ENCODE measurements at places on chromosomes 12 and 14.

DNA sequence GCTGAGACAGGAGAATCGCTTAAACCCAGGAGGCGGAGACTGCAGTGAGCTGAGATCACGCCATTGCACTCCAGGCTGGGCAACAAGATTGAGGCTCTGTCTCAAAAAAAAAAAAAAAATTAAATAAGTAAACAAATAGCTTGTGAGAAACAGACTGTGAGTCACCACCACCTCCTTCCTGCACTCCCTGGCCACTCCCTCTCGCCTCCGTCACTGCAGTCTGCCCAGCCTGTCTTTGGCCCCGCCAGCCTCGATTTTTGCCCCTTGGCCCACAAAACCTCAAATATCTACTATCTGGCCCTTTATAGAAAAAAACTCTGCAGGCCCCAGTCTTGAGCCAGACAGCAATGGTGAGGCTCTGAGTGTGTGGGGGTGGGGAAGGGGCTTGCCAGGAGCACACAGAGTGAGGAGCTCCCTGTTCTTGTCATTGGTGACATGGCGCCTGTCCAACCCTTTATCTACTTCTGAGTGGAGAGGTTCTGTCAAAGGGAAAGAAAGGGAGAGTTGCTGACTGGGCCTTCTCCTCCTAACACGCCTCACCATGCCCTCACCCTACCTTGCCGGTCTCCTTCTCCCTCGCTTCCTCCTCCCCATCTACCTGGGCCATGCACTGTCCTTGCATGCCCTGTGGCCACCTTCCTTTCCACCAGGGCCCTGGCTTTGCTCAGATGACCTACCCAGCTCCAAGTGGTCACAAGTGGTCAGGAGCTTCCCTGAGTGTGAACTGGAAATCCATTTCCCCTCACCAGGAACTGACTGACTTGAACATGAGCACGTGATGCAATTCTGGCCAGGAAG is 22.1 kb downstream of the LGMN start:
- H3K27me3 ChIP-seq = peaks cover 9% of the 10 kb centered on the region
- H3K4me3 ChIP-seq = no peak overlapping the region
- H3K4me1 ChIP-seq = peaks cover 17% of the 10 kb centered on the region
- H3K27ac ChIP-seq = no peak overlapping the region

DNA sequence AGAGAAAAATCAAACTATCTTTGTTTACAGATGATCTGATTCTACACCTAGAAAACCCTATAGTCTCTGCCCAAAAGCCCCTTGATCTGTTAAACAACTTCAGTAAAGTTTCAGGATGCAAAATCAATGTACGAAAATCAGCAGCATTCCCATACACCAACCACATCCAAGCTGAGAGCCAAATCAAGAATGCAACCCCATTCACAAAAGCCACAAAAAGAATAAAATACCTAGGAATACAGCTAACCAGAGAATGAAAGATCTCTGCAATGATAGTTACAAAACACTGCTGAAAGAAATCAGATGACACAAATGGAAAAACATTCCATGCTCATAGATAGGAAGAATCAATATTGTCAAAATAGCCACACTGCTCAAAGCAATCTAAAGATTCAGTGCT is 265.7 kb downstream of the AEBP2 start:
- H3K4me1 ChIP-seq = peaks cover 2% of the 10 kb centered on the region
- no peak overlapping the region for H3K27ac ChIP-seq
- peaks cover 2% of the 10 kb centered on the region for H3K27me3 ChIP-seq
- no peak for DNase-seq
- H3K4me3 ChIP-seq = no peak overlapping the region

GRCh38 chr12:72024613-72025012 is 86.0 kb downstream of the TPH2 start:
- no peaks in the 10 kb centered on the region for H3K4me1 ChIP-seq
- no peaks in the 10 kb centered on the region for H3K36me3 ChIP-seq
- peaks cover 10% of the 10 kb centered on the region for H3K27me3 ChIP-seq
- H3K4me3 ChIP-seq = no peak overlapping the region
- no peak overlapping the region for H3K27ac ChIP-seq

- H3K4me1 ChIP-seq = no peaks in the 10 kb centered on the region
- no peak overlapping the region for H3K27ac ChIP-seq
Observed at GRCh38 chr14:87748558-87748957, 244.4 kb downstream of the GALC start.

- no peaks in the 10 kb centered on the region for H3K4me1 ChIP-seq
- no peak overlapping the region for H3K27ac ChIP-seq
- no peaks in the 10 kb centered on the region for H3K36me3 ChIP-seq
Observed at GRCh38 chr12:78683031-78683430, 181.5 kb upstream of the SYT1 start.

GRCh38 chr14:50957296-50957695 is 13.0 kb upstream of the PYGL start:
- no peaks in the 10 kb centered on the region for H3K4me1 ChIP-seq
- H3K27me3 ChIP-seq = peaks cover 4% of the 10 kb centered on the region
- no peak overlapping the region for H3K27ac ChIP-seq
- no peak overlapping the region for H3K4me3 ChIP-seq

- no peak overlapping the region for H3K27ac ChIP-seq
- no peak for DNase-seq
- no peaks in the 10 kb centered on the region for H3K4me1 ChIP-seq
- H3K4me3 ChIP-seq = no peak overlapping the region
- peaks cover 41% of the 10 kb centered on the region for H3K36me3 ChIP-seq
- H3K27me3 ChIP-seq = no peaks in the 10 kb centered on the region
Observed at GRCh38 chr12:106791531-106791930, 17.0 kb downstream of the RIC8B start.

GRCh38 chr12:118237052-118237665 is 101.2 kb downstream of the PEBP1 start:
- DNase-seq = no peak
- H3K4me1 ChIP-seq = peaks cover 18% of the 10 kb centered on the region
- peak overlapping the region; percentile 35 for H3K27ac ChIP-seq
- peaks cover 53% of the 10 kb centered on the region for H3K36me3 ChIP-seq
- H3K27me3 ChIP-seq = no peaks in the 10 kb centered on the region

DNA sequence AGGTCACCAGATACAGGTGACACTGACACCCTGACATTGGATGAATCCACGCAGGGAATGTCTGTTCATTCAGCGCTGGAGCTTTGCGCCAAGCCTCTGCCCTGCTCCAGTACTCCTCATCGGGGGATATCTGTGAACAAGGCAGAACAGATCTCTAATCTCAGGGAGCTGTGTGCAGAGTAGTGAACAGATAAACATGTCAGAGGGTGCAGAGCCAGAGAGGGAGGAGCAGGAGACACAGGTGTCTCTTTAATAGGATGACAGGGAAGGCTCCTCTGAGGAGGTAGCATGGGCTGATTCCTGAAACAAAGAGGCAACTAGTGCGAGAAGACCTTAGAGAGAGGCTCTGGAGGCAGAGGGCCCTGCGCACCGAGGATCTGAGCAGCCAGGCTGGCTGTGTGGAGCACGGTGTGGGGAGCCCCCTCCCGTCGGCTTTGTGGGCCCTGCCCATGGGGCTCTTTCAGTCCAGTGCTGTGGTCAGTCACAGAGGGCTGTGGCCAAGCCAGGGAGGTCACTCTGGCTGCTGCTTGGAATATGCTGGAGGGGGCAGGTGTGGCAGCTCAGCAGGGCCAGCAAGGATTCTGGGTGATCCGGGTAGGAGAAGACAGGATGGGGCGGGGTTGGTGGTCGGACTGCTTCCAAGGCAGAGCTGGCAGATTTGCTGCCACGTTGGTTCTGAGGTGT is 55.6 kb downstream of the TECPR2 start:
- H3K27ac ChIP-seq = no peak overlapping the region
- H3K36me3 ChIP-seq = no peaks in the 10 kb centered on the region

- no peaks in the 10 kb centered on the region for H3K4me1 ChIP-seq
- no peak for DNase-seq
- H3K4me3 ChIP-seq = no peak overlapping the region
- H3K27me3 ChIP-seq = no peaks in the 10 kb centered on the region
- no peak overlapping the region for H3K27ac ChIP-seq
- no peaks in the 10 kb centered on the region for H3K36me3 ChIP-seq
Observed at GRCh38 chr14:53621433-53621832, 335.2 kb downstream of the BMP4 start.

- no peaks in the 10 kb centered on the region for H3K4me1 ChIP-seq
- no peak overlapping the region for H3K4me3 ChIP-seq
- DNase-seq = no peak
- no peak overlapping the region for H3K27ac ChIP-seq
Observed at GRCh38 chr14:83419420-83419819, 1885.8 kb upstream of the SEL1L start.

DNA sequence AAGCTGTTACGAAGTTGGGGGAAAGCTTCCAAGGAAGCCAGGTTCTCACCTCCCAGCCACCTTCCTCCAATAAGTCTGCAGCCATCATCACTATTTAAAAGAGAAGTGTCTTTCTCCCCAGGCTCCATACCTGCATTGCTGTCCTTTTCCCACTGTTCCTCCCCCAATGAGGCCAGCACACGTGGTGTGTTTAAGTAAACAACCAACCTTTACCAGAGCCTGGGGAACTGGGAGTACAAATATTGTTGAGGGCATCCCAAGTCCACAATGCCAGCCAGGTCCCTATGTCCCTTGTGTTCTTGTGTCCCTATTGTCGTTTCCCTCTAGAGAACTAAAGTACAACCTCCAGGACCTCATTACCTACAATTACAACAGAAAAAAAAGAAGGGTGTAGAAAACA is 49.2 kb upstream of the PNMA1 start:
- peaks cover 56% of the 10 kb centered on the region for H3K4me1 ChIP-seq
- peaks cover 15% of the 10 kb centered on the region for H3K36me3 ChIP-seq
- peak overlapping the region; percentile 75 for H3K27ac ChIP-seq
- H3K4me3 ChIP-seq = no peak overlapping the region
- DNase-seq = no peak

DNA sequence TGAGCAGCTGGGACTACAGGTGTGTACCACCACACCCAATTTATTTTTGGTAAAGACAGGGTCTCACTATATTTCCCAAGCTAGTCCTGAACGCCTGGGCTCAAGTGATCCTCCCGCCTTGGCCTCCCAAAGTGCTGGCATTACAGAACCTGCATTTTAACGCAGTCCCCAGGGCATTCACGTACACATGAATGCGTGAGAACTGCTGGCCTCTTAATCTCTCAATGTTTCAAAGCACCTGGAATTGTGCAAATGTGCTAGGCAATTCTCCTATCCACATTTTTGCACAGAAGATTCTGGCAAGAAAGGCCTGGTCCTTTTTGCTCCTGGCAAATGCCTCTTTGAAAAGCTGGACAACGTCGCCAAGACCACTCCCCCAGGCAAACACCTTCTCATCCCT is 35.2 kb downstream of the TESC start:
- peak overlapping the region; percentile 57 for H3K4me3 ChIP-seq
- H3K27me3 ChIP-seq = no peaks in the 10 kb centered on the region
- peaks cover 83% of the 10 kb centered on the region for H3K4me1 ChIP-seq
- peaks cover 38% of the 10 kb centered on the region for H3K36me3 ChIP-seq
- peak overlapping the region; percentile 97 for H3K27ac ChIP-seq

DNA sequence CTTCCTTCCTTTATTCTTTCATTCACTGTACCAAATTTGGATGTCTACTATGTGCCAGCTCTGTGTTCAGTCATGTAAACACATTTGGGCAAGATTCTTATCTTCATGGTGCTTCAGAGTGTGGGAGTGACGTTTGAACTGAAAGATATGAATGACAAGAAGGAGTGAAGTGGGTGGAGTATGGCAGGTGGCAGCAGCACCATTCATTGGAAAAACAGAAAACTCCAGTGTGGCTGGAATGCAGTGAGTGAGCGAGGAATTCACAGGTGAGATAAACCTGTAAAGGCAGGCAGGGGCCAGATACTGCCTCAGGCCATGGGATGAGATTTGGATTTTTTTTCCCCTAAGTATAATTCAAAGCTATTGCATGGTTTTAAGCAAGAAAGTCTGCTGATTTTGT is 140.7 kb upstream of the CCDC198 start:
- H3K27me3 ChIP-seq = no peaks in the 10 kb centered on the region
- H3K4me3 ChIP-seq = no peak overlapping the region
- H3K36me3 ChIP-seq = no peaks in the 10 kb centered on the region

GRCh38 chr14:53110096-53110495 is 43.0 kb downstream of the DDHD1 start:
- H3K27ac ChIP-seq = no peak overlapping the region
- DNase-seq = no peak

- DNase-seq = no peak
- H3K27me3 ChIP-seq = no peaks in the 10 kb centered on the region
- H3K27ac ChIP-seq = no peak overlapping the region
- no peak overlapping the region for H3K4me3 ChIP-seq
- peaks cover 43% of the 10 kb centered on the region for H3K36me3 ChIP-seq
- H3K4me1 ChIP-seq = peaks cover 2% of the 10 kb centered on the region
Observed at GRCh38 chr12:119735079-119735478, 67.1 kb downstream of the PRKAB1 start.

GRCh38 chr12:48350249-48351021 is at the start of gene ZNF641:
Gene ZNF641, minus strand, starts transcription at chr12:48350919. Its CDS starts 2,829 bp downstream, at chr12:48348090.
- peak within 1 kb of the TSS; percentile 92 for H3K27ac ChIP-seq
- H3K4me3 ChIP-seq = peak within 1 kb of the TSS; percentile 93
- peak; percentile 80 for DNase-seq
- H3K4me1 ChIP-seq = peaks cover 20% of the 10 kb centered on the region
- peaks cover 31% of the 10 kb centered on the region for H3K36me3 ChIP-seq

Measured in activated CD8-positive, alpha-beta T cell treated with anti-CD3 and anti-CD28 coated beads, Interleukin-2, amount 10 ng/mL, durations not matched to agents 7 days and 5 days (primary cell).